ENCODE measurements at places on chromosomes 11 and 22. TPM values are rescaled to one million over a fixed set of nuclear protein-coding genes. Genes with fewer than 3 reads are reported as not detected.

KRTAP5-9 gene
- total RNA-seq: not detected

OPCML gene
- total RNA-seq: 0.39 TPM

MUC15 gene
- not detected for total RNA-seq

DNA sequence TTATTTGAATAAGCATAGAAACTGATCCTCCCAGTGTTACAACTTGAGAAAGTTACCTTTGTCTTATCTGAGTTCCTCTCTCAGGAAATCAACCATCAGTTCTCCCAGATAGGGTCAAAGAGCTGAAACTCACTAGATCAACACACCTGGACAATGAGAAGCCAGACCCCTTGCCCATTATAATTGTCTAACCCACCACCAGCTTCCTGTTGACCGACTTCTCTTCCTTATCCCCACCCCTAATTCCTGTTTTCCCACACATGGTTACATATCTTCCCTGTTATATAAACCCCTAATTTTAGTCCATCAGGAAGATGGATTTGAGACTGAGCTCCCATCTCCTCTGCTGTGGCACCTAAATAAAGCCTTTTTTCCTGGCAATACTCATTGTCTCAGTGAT lies 6.9 kb downstream of the SLC5A4 start:
- no peak for DNase-seq

- no peak for DNase-seq
Observed at GRCh38 chr11:1862588-1863351, 9.9 kb downstream of the LSP1 start.

- DNase-seq: no peak
Observed at GRCh38 chr22:31950226-31950625, 5.9 kb downstream of the YWHAH start.

DNA sequence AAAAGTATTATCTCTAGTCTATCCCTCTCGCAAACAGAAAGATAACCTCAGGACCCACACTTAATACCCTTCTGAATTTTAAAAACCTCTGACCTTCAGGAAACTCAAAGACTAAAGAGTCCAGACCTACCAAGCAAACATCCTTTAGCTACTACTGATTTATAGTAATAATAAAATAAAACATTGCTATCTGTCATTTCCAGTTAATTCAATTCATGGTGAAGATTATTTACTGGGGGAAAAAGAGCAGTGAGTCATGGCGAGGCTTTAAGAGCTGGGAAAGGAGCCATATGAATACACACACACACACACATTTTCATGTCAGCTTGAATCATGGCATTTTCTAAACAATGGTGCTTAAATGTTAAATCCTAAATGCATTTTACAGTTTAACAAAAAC lies 87.1 kb downstream of the FAM76B start:
- no peak for DNase-seq

DNA sequence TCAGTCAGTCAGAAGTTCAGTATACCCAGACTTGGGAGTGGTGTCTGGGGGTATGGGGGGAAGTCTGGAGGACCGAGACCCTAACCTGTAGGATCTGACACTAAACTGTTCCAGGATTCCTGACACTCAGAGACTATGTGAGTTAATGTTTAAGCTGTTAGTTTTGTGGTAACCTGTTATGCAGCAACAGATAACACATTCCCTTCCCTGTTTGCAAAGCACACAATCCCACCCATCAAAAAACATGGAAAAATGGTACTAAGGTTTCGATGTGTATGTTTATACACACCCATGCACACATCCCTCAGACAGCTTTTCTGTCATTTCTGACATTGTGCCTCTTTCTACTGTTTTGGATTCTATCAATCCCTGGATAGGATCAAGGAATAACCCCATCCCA lies 27.6 kb downstream of the ZNF280B start:
- DNase-seq: no peak
